GM10248 (cell line): ENCODE measurements at places on chromosomes 6 and 20.

GRCh38 chr20:32064667-32065066 is 12.6 kb downstream of the HCK start:
- peak; percentile 47 for DNase-seq

DNA sequence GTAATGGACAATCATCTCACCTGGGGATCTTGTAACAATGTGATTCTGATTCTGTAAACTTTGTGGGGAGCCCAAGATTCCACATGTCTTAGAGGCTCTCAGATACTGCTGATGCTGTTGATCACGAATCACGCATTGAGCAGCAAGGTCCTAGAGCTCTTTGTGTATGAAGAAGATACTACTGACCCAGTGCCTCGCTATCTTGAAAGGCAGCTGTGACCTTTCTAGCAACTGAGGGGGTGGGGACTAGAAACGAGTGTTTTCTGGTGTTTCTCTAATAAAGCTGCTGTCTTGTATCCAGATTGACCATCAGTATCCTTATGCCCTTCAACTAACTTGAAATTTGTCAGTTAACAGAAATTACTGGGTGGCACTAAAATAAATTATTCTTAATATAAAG is 142.9 kb downstream of the MTHFD1L start:
- DNase-seq, result no peak

DNA sequence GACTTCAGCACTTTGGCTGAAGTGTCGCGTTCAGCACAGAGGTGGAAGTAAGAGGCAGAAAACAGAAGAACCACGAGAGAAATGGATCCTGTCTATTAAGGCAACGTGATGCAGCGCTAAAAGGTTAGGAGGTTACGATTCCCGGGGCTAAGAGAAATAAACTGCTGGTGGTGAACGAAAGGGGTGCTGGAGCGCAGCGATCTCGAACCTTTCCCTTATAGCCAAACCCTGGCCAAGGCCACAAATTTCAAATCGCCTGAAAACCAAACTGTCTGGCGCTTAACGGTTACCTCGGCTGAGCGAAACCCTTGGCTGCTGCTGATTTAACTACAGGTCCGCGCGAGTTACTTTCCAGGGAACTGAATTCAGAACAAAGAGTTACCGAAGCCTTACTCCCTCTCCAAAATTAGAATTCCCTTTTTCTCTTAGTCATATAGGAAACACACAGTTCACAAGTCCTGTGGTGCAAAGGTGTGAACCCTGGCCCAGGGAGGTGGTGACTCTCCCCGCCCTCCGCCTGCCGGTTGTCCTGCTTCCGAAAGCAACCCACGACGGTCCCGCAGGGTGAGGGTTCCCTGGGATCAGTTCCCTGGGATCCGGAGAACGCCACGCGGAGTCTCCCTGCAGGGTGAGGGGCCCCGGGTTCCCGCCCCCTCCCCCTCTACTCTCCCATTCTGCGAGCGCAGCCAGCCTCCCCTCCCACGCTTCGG is 1.3 kb upstream of the SLC35D3 start:
- DNase-seq, result peak; percentile 38

GRCh38 chr20:53809728-53810365 is 216.2 kb upstream of the ZNF217 start:
- no peak for DNase-seq

DNA sequence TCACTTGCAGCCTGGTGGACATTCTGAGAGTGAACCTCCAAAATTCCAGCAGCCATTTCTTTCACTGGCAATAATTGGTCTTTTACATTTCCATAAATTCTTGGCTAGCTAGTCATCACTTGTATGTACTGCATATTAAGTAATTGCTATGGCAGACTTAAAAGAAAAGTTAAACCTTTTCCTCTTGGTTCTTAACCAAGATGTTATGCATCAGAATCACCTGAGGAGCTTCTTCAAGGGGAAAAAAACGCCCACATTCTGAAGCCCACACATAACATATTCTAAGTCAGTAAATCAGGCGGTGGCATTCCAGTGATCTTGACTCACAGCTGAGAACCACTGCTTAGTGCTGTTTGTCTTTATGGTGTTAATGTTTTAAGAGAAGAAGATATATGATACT is 37.0 kb downstream of the CDC40 start:
- DNase-seq, result no peak

- DNase-seq, result no peak
Observed at GRCh38 chr20:51695574-51696303, 72.5 kb downstream of the ATP9A start.

- no peak for DNase-seq
Observed at GRCh38 chr6:133548423-133549159, 307.4 kb downstream of the EYA4 start.

- DNase-seq, result peak; percentile 56
Observed at GRCh38 chr6:6057442-6058053, 50.8 kb upstream of the NRN1 start.

DNA sequence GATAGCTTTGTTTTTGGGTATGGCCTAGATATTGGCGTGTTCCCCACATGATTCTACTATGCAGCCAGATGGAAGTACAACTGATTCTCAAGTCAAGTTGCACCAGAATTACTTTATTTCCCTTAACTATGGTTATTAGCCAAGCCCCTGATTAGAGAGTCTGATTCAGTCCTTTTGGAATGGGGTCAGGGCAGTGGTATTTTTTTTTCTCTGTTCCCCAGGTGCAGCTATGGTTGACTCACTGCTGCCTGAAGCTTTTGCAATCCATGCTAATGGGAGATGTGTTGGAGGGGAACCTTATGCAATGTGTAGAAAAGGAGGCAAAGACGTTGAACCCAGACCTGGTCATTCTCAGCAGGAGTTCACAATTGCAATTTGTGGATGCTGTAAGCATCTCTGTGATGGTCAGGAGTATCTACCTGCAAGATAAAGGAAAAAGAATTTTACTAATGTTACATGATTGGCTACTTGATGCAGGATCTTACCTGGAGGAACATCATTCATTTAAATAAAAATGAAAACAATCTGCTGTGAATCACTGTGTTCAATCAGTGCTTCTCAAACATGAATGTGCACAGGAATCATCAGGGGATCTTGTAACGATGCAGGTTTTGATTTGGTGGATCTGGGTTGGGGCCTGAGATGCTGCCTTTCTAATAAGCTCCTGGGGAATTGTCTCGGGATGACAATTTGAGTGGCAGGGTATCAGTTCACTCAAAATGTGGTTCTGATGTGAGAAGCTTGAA is 49.4 kb downstream of the PFDN4 start:
- no peak for DNase-seq

DNA sequence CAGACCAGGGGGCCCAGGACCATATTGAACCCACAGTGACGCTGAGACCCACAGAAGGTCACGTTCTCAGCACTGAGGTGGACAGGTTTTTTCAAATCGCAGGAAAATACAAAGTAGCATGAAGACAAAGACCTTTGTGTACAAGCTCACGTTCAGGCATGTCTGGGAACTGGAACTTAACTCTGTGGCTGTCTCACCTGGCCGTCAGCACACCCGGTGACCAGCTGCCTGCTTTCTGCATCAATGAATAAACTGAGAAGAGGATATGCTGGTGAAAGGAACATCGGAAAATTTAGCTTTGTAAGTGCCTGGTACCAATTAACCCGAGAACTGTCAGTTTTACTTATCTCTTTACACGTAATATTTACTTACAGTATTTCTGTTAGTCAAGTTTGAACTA is 36.5 kb downstream of the WDR27 start:
- no peak for DNase-seq

DNA sequence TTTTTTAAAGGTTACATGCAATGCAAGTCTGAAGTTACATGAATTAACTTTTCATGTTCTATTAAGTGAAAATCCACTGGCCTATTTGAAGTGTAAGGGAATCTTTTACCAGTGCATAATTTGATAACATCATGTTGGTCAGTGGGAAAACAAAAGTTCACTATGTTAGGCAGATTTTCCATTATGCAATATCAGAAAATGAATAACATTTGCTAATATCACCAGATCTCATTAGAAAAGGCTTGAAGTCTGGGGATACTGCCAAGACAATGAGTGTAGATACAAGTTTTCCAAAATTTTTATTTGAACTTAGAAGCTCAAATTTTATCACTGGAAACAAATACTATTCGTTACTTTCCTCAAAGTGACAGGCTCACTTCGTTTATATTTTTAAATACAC is 296.4 kb upstream of the CDH4 start:
- DNase-seq, result no peak

- DNase-seq, result no peak
Observed at GRCh38 chr6:18675881-18676280, 288.7 kb downstream of the RNF144B start.

- DNase-seq, result no peak
Observed at GRCh38 chr20:37669062-37669772, 24.6 kb upstream of the CTNNBL1 start.

GRCh38 chr6:52507557-52508260 is 69.2 kb downstream of the TRAM2 start:
- DNase-seq, result no peak

GRCh38 chr6:83198486-83199172 is 5.5 kb downstream of the RWDD2A start:
- no peak for DNase-seq

DNA sequence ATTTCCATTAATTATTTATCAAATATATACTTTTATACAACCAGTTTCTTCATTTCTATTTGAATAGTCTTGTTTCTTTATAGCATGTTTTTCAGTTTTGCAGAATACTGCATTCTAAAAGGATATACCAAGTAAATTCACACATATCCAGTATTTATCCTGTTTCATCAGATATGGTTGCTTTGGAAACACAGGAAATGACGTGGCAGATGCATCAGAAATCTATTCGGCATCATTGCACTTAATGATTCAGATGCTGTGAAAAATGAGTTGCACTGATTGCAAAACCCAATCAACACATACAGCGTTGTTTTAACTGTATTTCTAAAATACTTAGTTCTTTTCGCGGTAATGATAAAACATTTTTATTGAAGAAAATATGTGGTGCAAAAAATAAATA is 594.9 kb downstream of the CDH26 start:
- no peak for DNase-seq

- DNase-seq, result peak; percentile 68
Observed at GRCh38 chr6:72689107-72689954, 67.5 kb downstream of the KCNQ5 start.

DNA sequence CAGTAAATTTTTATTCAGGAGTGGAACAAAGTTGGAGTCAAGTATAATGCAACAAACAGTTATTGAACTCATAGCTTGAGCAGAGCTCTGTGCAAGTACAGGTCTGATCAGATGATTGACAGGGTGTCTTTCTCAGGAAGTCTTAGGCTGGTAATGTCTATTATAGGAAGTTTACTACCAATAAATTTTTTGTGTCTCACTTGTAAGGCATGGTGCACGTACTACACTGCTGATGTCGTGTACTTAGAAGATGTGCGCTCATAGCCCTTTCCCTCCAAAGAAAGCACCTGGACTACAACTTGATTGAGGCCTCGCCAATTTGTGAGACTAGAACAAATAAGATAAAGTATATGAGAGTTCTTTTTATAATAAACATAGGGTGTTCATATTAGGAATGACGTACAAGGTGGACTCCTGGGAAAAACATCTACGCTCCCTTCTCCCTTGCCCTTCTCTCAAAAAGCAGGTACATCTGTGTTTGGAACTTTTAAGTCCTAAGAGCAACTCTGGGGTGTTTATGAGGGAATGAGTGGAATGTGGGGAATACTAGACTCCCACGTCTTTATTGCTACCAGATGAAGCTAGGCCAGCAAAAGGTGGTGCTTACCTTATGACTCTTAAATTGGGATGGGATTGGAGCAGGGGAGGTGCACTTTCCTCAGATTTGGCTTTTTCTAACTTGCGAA is 1.5 kb downstream of the NDUFAF5 start:
- DNase-seq, result no peak
